Stimulated activated CD8-positive, alpha-beta memory T cell treated with anti-CD3 and anti-CD28 coated beads, Interleukin-4, amount 100 ng/mL, for 4 hours (primary cell): ENCODE measurements at places on chromosomes 7 and 10.

DNA sequence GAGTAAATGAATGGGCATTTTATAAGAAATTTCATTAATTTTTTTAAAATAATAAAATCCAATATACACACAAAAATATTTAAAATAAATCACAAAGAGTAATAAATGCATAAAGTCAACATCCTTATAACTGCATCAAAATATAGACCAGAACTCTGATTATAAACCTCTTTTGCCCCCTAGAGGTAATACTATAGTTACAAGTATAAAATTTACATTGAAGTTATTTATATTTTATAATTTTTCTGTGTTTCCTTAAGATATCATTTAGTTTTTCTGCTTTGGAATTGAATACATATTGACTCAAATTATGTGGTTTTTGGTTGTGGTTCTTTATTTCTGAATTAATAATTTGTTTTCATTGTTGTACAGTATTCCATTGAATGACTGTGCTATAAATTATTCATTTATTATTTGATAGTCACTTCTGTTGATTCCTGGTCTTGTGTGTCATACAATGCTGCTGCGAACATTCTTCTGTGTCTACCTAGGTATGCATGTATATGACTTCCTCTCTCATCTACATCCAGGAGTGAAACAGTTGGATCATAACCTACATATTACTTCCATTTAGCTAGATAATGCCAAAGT, 673.6 kb downstream of the IPMK start:
- DNase-seq: no peak

- DNase-seq: no peak
Observed at GRCh38 chr10:70145166-70145665, 1.3 kb downstream of the TYSND1 start.

- DNase-seq: no peak
Observed at GRCh38 chr7:13979671-13980435, 9.6 kb downstream of the ETV1 start.

DNA sequence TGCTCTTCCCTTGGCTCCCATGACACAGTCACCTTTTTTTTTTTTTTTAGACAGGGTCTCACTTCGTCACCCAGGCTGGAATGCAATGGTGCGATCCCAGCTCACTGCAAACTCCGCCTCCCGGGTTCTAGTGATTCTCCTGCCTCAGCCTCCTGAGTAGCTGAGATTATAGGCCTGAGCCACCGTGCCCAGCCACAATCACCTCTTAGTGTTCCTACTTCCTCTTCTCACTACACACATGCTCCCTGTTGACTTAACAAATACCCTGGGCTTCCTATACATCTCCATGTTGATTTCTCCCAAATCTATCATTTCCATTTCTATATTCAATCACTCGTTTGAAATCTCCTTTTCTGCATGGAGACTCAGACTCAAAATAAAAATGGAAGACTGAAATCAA, 91.7 kb downstream of the CUBN start:
- DNase-seq: no peak

GRCh38 chr10:113313048-113313602, 239.7 kb upstream of the HABP2 start:
- no peak for DNase-seq

- DNase-seq: no peak
Observed at GRCh38 chr10:124318076-124318475, 100.6 kb downstream of the OAT start.

- no peak for DNase-seq
Observed at GRCh38 chr7:31603046-31603445, 84.0 kb upstream of the PPP1R17 start.

GRCh38 chr7:148630078-148630477, 39.5 kb downstream of the C7orf33 start:
- no peak for DNase-seq

- no peak for DNase-seq
Observed at GRCh38 chr10:51382181-51382580, 307.9 kb downstream of the PRKG1 start.

GRCh38 chr10:103584216-103585010, 90.9 kb downstream of the NEURL1 start:
- peak; percentile 13 for DNase-seq

- DNase-seq: no peak
Observed at GRCh38 chr10:4733150-4733842, 92.7 kb upstream of the AKR1E2 start.

DNA sequence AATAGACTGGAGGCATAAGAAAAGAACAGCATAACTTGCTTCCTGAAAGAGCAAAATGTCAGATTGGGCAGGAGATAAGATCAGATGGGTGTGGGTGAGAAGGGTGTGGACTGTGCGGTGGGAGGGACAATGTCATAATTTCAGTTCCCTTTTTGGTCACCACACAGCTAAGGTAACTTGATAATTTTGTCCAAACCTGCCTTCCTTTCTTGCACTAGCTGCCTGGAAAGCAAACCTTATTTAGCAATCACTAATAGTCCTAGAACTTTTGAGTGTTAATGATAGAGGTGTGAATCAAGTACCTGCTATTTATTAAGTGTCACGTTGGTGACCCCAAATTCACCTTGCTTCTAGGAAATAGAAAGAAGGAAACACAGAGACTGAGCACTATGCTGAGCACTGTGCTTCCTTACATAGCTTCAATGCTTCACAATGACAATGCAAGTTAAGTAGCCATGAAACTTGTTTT, 72.4 kb upstream of the SP4 start:
- DNase-seq: peak; percentile 19

DNA sequence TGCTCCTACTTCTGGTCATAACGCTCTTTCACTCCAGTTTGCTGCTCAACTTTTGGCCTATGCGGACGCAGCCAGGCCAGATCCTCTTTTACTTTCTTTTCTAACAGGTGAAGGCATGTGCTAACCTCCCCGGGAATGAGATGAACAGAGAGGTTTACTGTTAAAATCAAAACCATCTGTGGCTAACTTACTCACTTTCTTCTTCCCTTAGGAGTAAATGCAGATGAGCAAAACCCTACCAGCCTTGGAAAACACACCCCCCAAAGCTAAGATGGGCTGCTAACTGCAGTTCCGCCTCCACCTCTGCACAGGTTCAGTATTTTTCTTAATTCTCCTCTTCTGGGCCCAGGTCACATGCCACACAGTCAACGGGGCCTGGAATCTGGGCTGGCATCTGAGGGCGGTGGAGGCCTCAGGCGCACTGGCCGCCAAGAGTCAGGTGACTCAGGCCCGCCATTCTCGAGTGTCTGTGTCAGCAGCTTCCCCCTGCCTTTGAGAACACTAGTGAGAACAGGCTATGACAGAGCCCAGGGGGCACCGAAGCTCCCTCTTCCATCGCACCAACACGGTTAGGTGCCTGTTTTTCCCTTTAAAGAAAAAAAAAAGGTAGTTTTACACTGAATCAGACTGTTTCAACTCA, 11.1 kb downstream of the FAM53B start:
- no peak for DNase-seq

DNA sequence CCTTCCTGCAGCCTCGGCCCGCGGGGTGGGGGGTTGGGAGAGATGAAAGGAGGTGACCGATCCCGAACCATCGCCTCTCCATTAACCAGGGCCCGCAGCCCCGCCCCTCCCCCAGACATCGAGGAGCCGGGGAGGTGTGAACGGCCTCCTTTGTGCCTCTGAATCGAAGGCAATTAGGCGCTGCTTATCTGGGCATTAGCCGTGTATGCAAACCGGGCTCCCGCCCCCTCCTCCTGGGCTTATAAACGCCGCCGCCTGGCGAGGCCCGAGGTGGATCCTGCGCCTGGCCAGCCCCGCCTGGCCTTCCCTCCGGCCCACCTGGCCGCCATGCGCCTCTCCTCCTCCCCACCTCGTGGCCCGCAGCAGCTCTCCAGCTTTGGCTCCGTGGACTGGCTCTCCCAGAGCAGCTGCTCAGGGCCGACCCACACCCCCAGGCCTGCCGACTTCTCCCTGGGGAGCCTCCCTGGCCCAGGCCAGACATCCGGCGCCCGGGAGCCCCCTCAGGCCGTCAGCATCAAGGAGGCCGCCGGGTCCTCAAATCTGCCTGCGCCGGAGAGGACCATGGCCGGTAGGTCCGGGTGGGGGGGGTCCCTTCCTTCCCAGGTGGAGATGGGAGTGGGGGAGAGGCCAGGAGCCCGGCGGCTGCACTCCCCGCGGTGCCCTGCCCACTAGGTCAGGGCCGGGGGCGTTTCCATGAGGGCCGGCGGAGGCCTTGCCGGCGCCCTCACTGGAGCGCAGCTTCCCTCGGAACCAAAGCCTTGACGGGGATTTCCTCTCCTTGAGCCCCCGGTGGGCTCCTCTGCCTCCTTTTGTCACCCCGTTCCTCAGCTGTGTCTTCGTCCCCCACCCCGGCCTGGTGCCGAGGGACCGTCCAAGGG, at the start of gene VENTX:
Gene VENTX, plus strand, starts transcription at position 268 of the 878 bp plus-strand sequence. Its CDS starts 60 bp downstream, at position 328.
- DNase-seq: no peak

DNA sequence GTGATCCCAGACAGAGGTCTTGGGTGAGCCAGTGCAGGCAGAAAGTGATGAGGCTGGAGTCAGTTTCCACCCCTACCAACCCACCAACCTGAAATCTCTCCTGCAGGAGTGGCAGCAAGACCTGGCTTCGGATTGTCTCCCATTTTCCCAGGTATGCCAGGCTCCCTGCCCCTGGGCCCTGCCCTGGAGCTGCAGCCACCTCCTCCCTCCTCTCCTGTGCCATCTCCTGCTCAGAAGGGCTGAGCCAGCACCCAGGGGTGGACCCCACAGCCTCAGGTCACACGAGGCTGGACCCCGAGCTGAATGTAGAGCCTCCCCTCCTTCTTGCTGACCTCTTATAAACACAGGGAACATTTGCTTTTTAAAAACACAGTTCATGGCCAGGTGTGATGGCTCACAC, 17.0 kb upstream of the LIMK1 start:
- DNase-seq: no peak

DNA sequence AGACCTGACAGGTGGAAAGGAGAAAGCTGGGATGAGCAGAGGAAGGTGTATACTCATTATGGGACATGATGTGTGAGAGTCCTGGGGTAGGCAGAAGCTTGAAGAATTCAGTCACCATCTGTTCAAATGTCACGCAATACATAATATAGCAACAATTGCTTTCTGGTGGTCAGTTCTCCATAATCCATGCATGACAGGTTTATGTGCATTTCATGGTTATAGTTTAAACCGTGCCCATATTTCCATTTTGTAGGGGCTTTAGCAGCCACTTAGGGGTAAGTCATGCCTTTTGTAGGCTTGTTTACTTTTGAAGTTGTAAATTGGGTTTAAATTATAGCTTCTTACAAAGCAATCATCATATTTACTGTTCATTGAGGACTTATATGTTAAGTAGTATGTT, 158.8 kb downstream of the NXPH1 start:
- no peak for DNase-seq

- DNase-seq: no peak
Observed at GRCh38 chr7:47418601-47419309, 163.2 kb downstream of the TNS3 start.

DNA sequence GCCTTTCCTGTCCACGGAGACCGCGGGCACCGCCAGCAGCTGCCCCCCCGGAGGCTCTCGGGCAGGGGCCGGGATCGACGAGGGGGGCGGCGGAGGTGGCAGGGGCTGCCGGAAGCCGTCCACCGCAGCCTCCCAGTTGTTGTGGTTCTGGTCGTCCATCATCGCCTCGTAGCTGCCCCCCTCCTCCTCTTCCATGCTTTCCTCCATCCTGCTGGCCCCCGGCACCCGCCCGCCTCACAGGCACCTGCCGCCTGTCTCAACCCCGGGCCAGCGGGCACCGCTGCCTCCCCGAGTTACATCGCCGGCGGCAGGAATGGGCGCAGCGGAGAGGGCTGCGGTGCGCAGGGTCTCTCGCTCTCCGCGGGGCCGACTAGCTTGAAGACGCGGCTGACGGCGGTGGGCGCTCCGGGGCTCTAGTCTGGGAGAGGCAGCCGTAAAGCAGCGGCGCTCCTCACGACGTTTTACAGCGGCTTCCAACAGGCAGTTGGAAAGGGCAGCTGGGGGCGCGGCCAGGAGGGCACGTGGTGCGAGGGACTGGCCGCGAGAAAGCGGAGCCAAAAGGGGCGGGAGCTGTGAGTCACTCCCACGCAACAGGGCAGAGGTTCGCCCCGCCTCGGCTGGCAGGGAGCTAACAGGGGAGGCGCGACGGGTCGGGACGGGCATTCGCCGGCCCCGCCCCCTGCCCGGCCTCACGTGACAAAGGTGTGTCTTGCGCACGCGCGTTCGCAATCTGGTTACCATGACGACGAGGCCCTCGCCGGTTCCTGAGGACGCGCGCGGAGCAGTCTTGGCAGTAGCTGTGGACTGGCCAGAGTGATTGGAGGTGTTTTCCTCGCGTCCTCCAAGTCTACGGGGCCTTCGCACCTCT, at the start of gene CACUL1:
Gene CACUL1, minus strand, starts transcription at position 415 of the 868 bp plus-strand sequence. Its CDS starts 208 bp downstream, at position 207.
- DNase-seq: peak; percentile 99

GRCh38 chr10:131802156-131802915, 98.5 kb upstream of the PPP2R2D start:
- DNase-seq: no peak

GRCh38 chr7:121020249-121020988, 31.9 kb downstream of the CPED1 start:
- DNase-seq: no peak

- no peak for DNase-seq
Observed at GRCh38 chr10:51368943-51369342, 294.7 kb downstream of the PRKG1 start.

- DNase-seq: no peak
Observed at GRCh38 chr10:49096890-49097445, 18.4 kb downstream of the VSTM4 start.

- no peak for DNase-seq
Observed at GRCh38 chr10:71064413-71065118, 147.8 kb upstream of the UNC5B start.
